ENCODE measurements at places on chromosomes 2 and 18.

DNA sequence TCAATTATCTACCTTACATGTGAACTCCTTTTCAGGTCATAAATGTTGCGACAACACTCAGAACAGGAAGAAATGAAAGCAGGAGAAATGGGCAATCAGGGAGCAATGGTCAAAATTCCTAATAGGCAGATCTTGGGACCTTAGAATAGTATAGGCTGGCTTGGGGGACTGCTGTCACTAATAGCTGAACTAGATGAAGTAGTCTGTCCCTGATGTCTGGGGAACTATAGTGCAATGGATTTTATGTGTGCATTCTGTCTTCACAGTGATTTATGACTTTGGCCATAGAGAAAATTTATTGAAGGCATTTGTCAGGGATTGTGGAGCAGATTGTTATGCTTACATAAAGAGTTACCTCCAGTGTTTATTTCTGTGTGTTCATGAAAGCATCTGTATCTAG, 6.1 kb upstream of the DPP10 start:
- DNase-seq, result no peak

DNA sequence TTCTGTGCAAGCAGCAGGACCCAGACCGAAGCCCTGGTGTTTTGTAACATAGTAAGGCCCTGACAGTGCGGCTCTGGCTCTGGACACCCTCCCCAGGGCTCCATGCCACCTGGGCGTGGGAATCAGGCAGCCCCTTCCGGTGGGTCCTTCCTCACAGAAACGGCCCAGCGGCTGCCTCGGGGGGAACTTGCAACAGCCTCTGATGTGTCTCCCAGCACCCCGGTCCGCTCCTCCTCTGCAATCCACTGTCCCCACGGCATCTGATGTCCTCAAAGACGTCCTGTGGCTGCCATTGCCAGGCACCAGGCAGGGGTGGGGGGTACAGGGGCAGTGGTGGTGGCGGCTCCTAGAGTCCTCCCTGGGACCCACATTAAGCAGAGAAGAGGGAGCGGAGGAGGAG, 58.8 kb downstream of the CENPO start:
- DNase-seq, result no peak

GRCh38 chr2:38907743-38908562, 18.3 kb downstream of the ARHGEF33 start:
- no peak for DNase-seq

GRCh38 chr2:53768242-53768542, 588 bp downstream of the CHAC2 start:
- DNase-seq, result peak; percentile 33

GRCh38 chr2:230939691-230940470, 14.8 kb upstream of the GPR55 start:
- no peak for DNase-seq

DNA sequence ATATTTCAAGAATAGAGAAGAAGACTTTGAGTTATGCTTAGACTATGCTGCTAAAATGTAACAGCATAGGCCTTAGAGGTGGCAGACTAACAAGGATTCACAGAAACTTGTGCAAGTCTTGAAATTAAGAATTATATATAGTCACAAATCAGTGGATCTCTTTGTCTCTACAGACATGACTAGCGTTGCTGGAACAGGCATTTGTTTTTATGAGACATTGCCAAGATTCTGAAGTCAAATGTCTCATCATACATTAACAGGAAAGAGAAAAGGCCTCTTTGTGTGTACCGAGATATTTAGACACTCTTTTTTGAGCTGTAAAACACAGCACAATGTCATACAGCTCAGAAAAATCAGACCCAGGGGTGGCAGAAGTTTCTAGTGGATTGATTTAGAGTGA, 207.1 kb downstream of the TMX3 start:
- no peak for DNase-seq

GRCh38 chr2:114661971-114662939, 219.8 kb downstream of the DPP10 start:
- DNase-seq, result no peak

DNA sequence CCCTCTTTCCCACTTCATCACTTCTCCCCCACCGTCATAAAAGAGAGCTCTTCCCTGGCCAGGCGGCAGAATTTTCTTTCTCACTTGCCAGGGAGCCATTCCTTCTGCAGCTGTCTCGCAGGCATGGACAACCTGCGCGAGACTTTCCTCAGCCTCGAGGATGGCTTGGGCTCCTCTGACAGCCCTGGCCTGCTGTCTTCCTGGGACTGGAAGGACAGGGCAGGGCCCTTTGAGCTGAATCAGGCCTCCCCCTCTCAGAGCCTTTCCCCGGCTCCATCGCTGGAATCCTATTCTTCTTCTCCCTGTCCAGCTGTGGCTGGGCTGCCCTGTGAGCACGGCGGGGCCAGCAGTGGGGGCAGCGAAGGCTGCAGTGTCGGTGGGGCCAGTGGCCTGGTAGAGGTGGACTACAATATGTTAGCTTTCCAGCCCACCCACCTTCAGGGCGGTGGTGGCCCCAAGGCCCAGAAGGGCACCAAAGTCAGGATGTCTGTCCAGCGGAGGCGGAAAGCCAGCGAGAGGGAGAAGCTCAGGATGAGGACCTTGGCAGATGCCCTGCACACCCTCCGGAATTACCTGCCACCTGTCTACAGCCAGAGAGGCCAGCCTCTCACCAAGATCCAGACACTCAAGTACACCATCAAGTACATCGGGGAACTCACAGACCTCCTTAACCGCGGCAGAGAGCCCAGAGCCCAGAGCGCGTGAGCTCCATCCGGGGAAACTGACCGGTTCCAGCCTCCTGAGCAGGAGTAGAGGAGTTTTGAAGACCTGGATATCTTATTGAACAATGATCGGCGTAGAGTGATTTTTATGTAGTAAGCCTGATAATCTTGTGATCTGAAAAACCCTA, at the start of gene MSGN1:
Gene MSGN1 (plus strand): TSS at position 65 of the 850 bp plus-strand sequence. CDS start 59 bp downstream, at position 124.
- DNase-seq, result no peak

DNA sequence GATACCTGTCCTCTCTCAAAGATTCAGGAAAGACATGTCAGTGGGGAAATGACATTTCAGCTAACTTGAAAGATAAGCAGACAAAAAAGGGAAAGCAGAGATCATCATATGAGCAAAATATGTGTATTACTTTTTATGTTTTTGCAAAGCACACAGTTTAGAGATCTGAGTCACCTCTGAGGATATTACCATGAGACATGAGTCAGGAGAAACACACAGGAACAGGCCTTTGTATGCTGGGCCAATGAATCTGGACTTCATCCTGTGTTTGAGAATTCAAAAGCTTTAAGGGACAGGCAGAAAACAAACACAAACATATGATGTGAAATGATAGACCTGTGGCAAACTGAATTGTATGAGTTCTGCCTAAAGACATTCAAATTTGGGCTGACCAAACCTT, 306.0 kb upstream of the EPC2 start:
- DNase-seq, result no peak

DNA sequence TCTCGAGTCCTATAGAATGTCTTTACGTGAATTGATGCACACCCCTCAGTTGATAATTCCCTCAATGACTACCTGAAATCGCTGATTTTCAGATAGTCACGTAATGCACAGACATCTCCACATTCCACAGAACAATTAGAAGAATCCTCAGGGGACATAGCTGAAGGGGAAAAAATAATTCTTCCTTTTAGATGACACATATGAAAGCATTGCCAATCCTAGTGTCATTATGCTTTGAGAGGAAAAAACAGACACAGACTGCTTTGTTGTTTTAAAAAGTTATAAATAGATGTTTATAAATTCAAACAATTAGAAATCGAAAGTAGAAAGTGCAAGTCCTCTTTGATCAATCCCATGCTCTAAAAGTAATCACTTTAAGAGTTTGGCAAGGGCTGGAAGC, 100.6 kb upstream of the FN1 start:
- DNase-seq, result no peak

DNA sequence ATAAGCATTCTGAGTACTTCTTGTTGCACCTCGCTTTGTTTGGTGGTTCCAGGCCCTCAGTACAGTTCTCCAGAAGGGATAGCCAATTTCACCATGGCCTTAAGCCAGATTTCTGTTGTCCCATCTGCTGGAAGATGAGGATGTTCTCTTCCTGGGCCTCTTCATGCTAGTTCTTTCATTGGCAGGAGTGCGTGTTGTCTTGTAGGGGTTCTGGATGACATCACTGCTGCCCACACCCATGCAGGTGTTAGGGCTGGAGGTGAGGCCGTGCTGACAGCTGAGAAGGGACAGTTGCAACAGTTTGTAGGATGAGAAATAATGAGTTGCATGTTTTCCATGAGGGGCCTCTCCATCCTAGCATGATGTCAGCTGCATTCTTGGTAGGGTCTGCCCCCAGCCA, 142.9 kb downstream of the LDLRAD4 start:
- DNase-seq, result no peak

- peak; percentile 17 for DNase-seq
These were observed 3.1 kb downstream of the SP3 start for GRCh38 chr2:173962031-173962430.

GRCh38 chr2:230205034-230205433, 14.8 kb downstream of the SP110 start:
- DNase-seq, result no peak

DNA sequence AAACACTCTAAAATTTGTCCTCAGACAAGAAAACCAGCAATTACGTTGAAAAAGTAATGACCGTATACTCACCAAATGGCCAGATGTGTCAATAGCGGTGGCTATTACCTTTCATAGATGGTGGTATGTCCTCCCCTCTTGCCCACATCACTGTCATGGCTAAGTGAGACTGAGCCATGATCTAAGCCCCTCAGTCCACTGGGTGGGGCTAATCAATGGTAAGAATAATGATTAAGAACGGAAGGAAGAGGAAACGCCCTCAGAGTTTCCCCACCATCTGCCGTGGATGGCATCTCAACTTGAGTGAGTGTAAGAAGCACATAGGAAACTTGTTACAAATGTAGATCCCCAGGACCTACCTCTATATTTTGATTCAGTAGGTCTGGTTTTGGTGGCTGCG, 65.8 kb upstream of the EFEMP1 start:
- no peak for DNase-seq

GRCh38 chr18:21735452-21736015, 5.1 kb upstream of the MIB1 start:
- no peak for DNase-seq

DNA sequence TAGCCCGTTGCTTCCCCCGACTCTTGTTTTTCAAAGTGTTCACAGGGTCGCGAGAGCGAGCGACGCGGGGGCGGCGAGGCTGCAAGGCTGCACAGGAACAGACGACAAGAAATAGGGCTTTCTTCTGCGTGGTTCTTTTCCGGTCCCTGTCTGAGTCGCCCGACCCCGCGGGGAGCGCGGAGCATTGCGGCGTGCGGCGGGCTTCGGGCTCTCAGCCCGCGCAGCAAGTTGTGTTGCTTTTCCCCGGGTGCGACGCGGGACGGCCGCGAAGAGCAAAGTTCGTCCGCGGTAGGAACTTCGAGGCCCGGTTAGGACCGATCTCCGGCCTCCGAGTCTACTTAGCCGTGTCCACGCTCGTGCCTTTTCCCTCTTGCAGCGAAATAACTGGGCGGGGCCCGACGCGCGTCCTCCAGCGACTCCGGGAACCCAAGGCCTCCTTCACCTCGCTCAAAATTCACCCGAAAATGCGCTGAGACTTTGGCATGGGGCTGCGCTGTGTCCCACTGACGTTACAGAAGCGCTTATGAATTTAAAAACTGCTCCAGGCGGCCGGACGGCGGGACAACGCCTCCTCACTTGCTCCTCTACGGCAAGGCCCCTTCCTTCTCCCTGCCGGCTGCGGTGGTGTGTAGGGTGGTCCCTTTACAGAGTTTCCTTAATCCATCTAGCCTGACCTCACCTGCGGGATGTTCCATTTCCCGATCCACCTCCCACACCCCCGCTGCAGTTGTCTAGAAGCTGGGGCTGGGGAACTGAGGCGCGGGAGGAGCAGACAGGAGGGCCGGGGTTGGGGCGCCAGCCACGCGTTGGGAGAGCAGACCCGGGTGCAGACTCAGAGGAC, 1.5 kb upstream of the BCL2L11 start:
- DNase-seq, result no peak

DNA sequence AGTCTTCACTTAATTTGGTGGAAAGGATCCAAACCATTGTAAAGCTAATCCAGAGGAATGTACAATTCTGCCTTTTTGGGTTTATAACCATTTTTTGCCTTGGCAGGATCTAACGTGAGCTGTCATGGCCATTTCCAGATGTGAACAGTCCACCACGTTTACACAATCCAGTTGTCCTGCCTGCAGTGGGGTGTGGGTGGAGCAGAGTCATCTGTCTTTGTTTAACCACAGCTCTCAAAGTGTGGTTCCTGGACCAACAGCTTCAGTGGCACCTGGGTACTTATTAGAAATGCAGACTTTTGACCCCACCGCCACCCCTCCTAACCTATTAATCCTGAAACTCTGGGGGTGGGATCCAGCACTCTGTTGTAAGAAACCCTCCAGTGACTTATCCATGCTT, 35.9 kb downstream of the FHOD3 start:
- no peak for DNase-seq

- no peak for DNase-seq
These were observed 3.2 kb downstream of the MTHFD2 start for GRCh38 chr2:74201596-74201995.

DNA sequence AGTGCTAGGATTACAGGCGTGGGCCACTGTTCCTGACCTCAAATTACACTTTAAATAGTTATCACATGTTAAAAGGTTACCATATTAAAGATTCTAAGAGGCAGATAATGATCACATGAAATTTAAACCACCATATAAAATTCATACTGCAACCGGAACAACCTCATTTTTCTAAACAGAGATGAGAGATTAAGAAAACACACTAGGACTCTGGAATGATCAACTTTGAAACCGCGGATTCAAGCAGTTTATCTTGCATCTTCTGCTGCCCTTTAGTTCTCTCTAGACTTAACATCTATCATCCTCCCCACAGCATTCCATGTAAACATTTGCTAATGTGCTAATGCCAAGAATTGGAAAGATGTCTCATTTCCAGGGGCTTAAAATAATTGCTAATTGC, 115.8 kb downstream of the PIGN start:
- no peak for DNase-seq

GRCh38 chr18:27366151-27366550, 181.0 kb upstream of the CHST9 start:
- no peak for DNase-seq

DNA sequence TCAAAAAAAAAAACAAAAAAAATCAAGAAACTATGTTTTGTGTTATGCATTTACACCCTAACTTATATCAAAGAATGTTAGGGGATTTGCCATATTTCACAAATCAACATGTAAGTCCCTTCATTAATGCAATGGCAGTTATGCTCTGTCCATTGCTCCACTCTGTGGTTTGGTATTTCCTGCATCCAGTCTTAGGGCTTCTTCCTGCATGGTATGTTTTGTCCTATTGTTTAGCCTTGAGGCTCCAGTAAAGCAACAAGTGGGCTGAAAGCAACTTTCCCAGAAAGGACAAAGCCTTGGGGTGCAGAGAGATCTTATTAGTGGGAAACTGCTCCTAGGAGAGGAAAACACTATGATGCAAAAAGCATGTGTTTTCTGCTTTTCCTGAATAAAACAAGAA, 474.1 kb downstream of the IRS1 start:
- DNase-seq, result no peak

DNA sequence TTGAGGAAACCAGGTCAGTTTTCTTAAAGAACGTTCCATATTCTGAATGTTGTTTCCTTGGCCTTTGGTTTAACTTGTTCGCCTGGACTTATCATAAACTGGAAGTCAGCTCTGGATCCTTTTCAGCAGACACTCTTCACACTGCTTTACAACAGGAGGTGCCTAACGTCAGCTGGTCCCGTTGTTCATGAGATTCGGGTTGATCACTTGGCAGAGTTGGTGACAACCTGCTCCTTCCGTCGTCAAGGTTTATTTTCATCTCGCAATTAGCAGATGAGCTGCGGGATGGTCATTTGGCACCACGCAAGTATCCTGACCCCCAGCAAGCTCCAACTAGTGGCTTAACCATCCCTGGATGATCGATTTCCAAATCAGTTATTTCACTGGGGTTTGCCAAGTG, 23.0 kb upstream of the BIN1 start:
- no peak for DNase-seq

Data from NCI-H1694 treated with DMSO at 0.1 percent for 48 hours (cell line).